ENCODE measurements at places on chromosomes 12 and 14.

GRCh38 chr14:88473791-88474190, 81.0 kb downstream of the PTPN21 start:
- DNase-seq: no peak

DNA sequence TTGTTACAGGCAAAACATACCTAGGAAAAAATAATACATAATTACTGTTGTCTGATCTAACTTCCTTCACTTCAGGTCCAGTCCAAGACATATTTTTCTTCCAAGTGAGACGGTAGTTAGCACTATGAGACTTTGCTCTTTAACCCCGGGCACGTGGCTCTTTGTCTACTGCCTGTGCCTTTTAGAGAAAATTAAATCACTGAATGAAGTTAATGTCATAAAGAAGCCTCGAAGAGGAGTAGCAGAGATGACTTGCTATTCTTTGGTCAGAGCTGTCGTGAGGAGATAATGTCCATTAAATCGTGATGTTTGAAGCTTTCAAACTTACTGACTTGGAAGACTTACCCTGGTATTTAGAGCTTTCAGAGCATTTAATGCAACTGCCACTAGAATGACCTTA, 8.7 kb downstream of the TESPA1 start:
- no peak for DNase-seq

DNA sequence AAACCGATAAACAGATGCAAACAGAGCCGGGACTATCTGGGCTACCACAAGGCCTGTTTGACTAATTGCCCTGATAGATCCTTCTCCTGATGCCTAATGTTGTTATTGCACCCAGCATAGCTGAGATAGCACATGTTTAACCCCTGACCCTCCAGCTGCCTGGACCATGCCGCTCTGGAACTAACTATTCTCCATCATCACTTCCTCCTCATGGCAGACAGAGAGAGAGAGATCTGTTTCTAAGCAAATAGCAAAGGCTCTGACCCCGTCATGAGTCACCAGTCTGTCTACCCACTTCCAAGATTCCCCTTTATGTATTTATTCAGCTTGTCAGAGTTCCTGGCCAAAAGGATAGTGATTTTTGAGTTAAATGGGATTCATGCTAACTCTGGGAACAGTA, 58.2 kb upstream of the FLRT2 start:
- peak; percentile 49 for DNase-seq

GRCh38 chr12:3148366-3149000, 71.3 kb downstream of the TSPAN9 start:
- no peak for DNase-seq

DNA sequence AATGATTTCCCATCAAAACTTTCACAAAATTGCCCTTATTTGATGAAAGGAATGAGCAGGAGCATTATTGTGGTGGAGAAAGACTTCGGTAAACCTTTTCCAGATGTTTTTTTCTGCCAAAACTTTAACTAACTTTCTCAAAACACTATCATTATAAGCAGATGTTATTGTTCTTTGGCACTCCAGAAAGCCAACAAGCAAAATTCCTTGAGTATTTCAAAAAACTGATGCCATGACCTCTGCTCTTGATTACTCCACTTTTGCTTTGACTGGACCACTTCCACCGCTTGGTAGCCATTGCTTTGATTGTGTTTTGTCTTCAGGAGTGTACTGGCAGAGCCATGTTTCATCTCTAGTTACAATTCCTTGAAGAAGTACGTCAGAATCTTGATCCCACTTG, 29.7 kb upstream of the RAB21 start:
- no peak for DNase-seq

GRCh38 chr14:62854951-62855350, 190.3 kb downstream of the KCNH5 start:
- DNase-seq: no peak

DNA sequence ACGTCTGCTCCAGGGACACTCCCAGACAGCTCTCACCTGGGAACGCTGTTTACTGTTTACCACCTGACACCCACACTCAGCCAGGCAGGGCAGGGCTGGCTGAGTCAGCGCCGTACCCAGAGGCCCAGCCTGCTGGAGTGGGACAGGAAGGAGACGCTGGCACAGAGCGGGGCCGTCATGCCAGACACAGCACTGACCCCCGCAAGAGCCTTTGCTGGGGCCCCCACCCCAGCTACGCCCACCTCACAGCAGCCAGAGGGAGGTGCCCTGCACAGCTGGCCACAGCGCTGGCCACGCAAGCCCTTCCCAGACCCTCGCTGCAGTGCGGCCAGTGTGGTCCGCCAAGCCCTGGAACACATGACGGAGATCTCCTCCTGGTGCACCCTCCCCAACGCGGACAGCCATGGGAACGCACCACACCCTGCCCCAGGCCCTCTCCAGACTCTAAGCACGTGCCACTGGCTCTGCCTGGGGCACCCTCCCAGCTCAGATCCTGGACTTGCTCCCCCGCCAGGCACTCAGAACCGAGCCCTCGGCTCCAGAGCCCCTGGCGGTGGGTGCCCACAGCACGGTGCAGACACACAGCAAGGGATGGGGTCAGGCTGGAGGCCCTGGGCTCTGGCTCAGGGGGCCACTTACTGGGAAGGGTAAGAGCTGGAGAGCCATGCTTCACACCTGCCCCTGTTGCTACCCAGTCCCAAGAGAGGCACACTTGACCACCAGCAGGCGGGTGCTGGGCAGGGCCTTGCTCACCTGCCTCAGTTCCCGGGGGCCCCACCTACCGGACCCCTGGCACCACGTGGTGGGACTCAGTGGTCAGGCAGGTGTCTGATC, 5.7 kb downstream of the AHNAK2 start:
- DNase-seq: no peak

DNA sequence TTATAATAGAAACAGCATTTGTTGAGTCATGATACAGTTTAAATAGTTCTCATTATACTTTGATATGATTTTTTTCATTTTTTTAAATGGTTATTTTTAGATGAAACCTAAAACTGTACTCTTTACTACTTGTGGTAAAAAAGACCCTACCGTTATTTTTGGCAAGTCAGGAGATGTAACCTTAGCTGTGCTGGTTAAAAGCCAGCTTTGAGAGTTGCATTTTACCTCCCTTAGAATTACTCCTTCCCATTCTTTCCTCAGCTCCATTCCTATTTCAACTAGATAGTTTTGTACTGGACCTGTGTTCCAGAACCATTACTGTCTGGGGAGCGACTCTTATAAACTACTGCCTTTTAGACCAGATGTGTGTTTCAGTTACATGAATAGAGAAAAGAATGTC, 92.0 kb downstream of the RAD51B start:
- DNase-seq: no peak

- no peak for DNase-seq
Observed at GRCh38 chr14:65413739-65414045, 1.2 kb downstream of the FUT8 start.
